ENCODE measurements at places on chromosomes 4 and X.

- DNase-seq: no peak
- peaks cover 5% of the 10 kb centered on the region for H3K4me1 ChIP-seq
- H3K36me3 ChIP-seq: no peaks in the 10 kb centered on the region
- H3K27me3 ChIP-seq: no peaks in the 10 kb centered on the region
- no peak overlapping the region for H3K27ac ChIP-seq
These were observed 538.7 kb upstream of the PCDH7 start for GRCh38 chr4:30181512-30181911.

- no peak overlapping the region for H3K27ac ChIP-seq
- no peaks in the 10 kb centered on the region for H3K27me3 ChIP-seq
- no peaks in the 10 kb centered on the region for H3K36me3 ChIP-seq
- no peak overlapping the region for H3K4me3 ChIP-seq
- peak; percentile 36 for DNase-seq
These were observed 45.0 kb downstream of the SNX25 start for GRCh38 chr4:185254434-185254833.

GRCh38 chr4:10144966-10145365 lies 28.4 kb upstream of the WDR1 start:
- H3K4me1 ChIP-seq: no peaks in the 10 kb centered on the region
- no peak overlapping the region for H3K27ac ChIP-seq
- no peak for DNase-seq

DNA sequence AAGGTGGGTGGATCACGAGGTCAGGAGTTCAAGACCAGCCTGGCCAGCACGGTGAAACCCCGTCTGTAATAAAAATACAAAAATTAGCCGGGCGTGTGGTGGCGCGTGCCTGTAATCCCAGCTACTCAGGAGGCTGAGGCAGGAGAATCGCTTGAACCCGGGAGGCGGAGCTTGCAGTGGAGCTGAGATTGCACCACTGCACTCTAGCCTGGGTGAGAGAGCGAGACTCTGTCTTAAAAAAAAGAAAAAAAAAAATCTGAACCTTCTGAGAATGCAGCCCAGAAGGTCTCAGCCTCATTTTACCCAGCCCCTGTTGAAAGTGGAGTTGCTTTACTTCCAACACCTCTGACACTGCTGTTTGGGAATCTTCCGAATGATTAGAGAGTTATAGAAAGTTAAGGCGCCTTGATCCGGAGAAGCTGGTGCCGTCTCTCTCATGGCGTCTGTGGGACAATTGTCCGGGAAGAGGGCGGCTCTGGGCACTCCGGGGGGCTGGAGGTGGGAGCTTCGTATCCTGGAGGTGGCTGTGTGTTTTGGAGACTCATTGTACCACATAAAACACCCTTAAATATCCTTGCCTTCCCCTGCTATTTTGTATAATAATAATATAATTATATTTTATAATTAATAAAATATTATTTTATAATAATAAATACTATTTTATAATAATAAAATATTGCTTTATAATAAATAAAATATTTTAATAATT lies 92.7 kb upstream of the PPP2R3B start:
- H3K4me3 ChIP-seq: no peak overlapping the region
- no peaks in the 10 kb centered on the region for H3K27me3 ChIP-seq
- no peak overlapping the region for H3K27ac ChIP-seq
- DNase-seq: no peak
- no peaks in the 10 kb centered on the region for H3K36me3 ChIP-seq
- no peaks in the 10 kb centered on the region for H3K4me1 ChIP-seq

DNA sequence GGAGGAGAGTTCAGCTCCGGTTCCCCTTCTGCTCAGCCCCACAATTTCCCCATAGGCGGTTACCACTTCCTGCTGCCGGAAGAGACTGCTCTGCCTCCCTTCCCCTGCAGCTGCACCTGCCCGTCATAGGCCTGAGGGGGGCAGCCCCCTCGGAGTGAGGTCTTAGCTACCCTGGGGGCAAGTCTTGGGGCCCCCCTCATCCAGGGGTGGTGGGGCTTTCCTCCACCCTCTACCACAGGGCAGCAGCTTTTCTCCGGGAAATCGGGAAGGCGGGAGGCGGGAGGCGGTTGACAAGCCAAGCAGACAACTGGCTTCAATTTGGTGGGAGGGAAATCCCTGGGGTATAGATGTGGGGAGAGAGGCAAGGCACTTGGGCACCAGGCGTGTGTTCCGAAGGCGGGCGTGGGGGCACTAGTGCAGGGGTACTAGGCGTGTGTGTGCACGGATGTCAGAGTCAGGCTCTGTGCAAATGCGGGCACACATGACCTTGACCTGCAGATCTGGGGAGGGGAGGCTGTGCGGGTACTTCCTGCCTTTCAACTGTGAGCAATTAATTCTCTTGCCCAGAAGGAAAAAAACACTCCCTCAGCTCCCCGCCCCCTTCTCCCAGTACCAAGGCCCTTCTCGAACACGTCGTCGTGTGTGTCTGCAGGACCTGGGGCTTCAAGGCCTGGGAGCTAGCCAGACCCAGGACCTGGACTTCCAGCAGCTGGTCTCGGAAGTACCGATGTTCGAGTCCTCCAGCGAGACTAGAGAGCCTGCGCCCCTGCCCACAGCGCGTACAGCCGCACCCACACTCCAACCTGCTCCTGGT lies 1.0 kb upstream of the ARHGAP4 start:
- H3K27me3 ChIP-seq: no peaks in the 10 kb centered on the region
- H3K4me3 ChIP-seq: peak overlapping the region; percentile 79
- DNase-seq: no peak
- peaks cover 9% of the 10 kb centered on the region for H3K4me1 ChIP-seq
- H3K36me3 ChIP-seq: peaks cover 6% of the 10 kb centered on the region
